ENCODE measurements at places on chromosomes 7 and 10.

DNA sequence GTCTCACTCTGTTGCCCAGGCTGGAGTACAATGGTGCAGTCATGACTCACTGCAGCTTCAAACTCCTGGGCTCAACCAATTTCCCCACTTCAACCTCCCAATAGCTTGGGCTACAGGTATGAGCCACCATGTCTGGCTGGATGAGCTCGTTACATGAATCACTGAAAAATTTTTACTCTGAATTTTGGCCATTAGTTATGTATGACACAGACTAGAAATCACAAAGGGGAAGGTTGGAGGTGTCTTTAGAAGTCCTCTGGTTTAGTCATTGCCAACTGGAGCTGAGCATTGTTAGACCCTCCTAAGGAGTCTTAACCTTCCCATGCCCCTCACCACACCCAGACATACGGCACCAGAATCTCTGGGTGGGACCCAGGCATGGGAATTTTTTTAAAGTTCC, 34.7 kb downstream of the SVIL start:
- DNase-seq: no peak

DNA sequence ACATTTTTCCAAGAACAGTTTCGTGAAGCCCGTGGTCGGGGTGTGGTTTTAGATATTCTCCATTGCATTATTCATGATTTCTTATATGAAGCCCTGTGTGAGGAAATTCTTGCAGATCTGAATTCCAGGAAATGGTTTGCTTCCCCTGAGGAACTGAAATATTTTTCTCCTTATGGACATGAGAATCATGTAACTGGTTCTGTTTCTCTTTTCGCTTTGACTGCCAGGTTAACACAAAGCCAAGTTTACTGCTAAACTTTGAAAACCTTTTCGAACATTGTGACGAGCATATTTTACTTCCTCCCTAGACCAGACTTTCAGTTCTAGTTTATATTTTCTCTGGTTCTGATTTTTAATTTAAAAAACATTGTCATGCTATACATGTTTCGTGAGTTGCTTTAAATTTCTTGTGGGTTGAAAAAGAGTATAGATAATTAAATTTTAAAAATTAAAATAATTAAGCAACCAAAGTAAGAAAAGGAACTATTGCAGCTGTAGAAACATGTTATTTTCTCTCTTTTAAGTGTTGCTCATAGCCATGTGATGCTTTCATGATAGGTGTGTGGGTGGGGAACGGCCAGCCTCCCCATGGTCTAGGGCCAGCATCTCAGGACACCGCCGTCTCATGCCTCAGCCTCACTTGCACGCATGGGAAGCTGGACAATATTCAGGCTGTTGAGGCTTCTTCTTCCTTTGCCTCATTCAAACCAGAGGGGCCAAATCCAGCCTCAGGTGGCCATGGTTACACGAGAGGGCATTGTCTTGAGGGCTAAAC, 97.1 kb downstream of the CREB5 start:
- DNase-seq: no peak

DNA sequence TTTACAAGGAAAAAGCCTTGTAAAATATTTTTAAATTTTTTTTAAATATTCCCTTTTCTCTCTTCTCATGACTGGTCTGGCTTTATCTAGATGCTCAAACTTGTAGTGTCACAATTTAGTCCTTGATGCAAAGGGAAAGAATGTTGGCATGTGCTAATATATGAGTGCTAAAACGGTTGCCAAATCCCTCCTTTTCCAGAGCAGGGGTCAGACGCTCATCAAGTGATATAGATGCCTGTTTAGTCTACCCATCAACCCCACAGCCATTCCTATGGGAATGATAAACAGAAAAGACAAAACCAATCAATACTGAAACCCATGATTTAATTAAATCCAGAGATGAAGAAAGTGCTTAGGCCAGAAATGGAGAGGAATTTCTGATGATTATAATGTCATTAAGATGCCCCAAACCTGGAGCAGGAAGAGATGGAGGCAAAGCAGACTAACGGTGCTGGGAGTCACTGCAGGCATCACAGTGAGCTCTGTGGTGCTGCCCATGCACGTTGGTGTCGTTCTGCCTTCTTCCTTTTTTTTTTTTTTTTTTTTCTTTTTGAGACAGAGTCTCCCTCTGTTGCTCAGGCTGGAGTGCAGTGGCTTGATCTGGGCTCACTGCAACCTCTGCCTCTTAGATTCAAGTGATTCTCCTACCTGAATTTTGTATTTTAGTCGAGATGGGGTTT, 210.1 kb upstream of the STK17A start:
- DNase-seq: no peak

GRCh38 chr10:108000365-108000764, 835.9 kb upstream of the SORCS1 start:
- DNase-seq: no peak

DNA sequence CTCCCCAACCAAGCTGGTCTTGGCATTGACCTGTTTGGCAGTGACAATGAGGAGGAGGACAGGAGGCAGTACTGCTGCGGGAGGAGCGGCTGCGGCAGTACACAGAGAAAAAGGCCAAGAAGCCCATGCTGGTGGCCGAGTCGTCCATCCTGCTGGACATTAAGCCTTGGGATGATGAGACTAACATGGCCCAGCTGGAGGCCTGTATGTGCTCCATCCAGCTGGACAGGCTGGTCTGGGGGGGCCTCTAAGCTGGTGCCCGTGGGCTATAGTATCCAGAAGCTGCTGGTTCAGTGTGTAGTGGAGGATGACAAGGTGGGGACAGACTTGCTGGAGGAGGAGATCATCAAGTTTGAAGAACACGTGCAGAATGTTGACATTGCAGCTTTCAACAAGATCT, 39.1 kb upstream of the ZNF273 start:
- no peak for DNase-seq

- DNase-seq: no peak
Observed at GRCh38 chr7:30463405-30464145, 15.0 kb downstream of the NOD1 start.

GRCh38 chr7:21967598-21968003, 21.9 kb upstream of the CDCA7L start:
- DNase-seq: peak; percentile 32

DNA sequence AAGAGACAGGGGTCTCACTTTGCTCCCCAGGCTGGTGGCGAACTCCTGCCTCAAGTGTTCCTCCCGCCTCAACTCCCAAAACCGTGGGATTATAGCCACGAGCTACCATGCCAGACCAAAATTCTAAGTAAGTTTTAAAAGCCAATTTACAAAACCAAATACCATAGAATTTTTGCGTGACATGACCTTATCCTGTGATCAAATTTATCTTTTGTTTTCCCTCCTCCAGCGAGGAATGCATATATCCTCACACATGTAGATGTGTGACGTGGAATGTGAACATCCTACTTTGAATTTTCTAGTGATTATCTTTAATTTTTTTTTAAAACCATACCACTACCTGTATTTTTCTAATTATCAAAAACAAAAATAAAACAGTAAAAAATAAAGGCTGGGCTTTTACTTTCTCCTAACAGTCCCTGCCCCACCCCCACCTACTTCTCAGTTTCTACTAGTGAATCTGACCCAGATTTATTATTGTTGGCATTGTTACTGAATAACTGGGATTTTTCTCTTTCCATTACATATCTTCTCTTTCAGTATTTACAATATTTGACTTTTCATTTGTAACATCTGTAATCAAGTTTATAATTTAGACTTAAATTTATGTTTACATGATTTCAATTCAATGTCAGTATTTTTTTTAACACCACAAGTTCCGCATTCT, 26.0 kb downstream of the CYTH3 start:
- no peak for DNase-seq

DNA sequence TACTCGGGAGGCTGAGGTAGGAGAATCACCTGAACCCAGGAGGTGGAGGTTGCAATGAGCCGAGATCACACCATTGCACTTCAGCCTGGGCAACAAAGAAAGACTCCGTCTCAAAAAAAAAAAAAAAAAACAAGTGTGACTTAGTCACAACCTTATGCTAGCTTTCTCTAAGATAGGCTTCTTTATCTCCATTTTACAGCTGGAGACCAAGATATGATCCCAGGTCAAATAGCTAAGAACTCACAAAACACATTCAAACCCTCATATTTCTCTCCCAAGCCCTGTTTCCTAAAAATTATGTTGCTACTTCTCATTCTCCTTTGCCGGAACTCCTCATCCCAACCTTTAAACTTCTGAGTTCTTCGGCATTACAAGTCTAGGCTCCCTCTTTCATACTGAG, 13.0 kb upstream of the DHTKD1 start:
- DNase-seq: no peak

GRCh38 chr10:4678023-4678950, 147.7 kb upstream of the AKR1E2 start:
- no peak for DNase-seq

GRCh38 chr7:157463245-157463644, 126.4 kb downstream of the DNAJB6 start:
- no peak for DNase-seq

DNA sequence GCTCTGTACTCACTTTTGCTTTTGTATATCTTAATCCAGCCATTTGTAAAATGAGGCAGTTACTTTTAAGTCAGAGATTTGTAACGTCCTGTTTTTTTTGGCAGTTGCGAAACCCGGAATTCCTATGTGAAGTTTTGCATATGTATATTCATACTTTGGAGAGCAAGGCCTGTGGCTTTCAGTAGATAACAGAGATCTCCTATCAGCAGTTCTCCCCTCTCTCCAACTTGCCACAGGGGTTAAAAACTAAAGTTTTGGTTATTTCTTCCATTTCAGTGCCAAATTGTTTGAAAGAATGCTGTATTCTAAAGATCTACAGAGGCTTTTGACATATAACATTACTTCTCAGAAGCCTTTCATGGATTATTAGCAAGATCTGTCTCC, 102.4 kb downstream of the EXOC4 start:
- DNase-seq: no peak

DNA sequence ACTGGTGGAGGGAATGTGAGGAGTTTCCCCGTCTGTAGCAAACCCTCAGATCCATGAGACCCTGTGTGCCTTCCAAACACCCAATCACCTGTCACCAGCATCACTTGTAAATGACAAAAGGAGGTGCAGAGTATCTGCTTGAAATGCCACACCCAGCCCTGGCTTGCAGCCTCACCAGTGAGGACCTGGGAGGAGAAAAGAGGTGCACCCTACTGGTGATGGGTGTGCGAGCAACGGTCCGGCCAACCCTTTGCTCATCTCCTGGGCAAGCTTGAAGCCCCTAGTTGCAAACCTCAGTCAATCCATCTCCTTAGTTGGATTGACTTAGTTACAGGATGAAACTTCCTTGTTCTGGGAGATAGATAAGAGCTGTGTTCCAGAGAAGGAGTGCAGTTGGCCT, 62.4 kb upstream of the WAPL start:
- DNase-seq: no peak

DNA sequence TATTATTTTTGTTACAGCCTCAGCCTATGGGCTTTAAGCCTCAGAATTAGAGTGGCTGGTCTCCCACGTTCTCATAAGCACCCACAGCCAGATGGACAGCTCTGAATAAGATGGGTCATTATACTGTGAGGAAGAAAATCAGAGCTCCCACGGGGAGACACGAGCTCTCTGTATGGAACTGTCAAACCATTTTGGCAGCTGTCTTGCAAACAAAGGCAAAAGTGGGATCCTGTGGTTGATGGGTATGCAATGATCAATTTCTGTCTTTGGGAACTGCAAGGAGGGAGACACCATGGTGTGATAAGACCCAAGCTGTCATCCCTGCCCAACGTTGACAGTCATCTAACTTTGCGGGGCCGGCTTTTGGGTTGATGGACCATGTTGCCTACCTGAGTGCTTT, 614.3 kb downstream of the TYW1 start:
- DNase-seq: no peak

GRCh38 chr10:130606001-130606405, 469.8 kb downstream of the GLRX3 start:
- DNase-seq: no peak

GRCh38 chr7:105816954-105817615, 59.3 kb downstream of the ATXN7L1 start:
- DNase-seq: no peak

DNA sequence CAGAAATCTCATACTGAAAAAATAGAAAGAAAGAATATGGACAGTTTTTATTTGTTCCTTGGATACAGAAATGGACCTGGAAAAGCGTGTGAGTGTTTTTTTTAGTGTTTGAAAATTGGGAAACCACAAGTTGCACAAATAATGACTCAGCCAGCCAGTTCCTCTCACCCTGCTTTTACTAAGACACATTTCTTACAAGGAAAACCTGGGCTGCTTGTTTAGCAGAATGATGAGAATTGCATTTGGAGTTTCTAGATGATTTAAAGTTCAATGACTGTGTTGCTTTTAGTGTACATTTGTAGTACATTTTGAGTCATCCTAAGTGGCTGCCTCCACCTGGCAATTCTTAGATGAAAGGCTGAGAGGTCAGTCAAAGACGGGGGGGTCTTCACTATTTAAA, 218.7 kb downstream of the ABCA13 start:
- no peak for DNase-seq

- DNase-seq: no peak
Observed at GRCh38 chr7:30422922-30423321, 55.7 kb downstream of the NOD1 start.

GRCh38 chr7:151779678-151780077, 97.2 kb downstream of the PRKAG2 start:
- DNase-seq: no peak

- no peak for DNase-seq
Observed at GRCh38 chr10:93757801-93758507, at the start of gene LGI1. TSS of gene LGI1 (plus strand) at chr10:93757936. CDS start at chr10:93758145, 209 bp downstream.

GRCh38 chr10:85668522-85668921, 698.1 kb downstream of the GRID1 start:
- no peak for DNase-seq

DNA sequence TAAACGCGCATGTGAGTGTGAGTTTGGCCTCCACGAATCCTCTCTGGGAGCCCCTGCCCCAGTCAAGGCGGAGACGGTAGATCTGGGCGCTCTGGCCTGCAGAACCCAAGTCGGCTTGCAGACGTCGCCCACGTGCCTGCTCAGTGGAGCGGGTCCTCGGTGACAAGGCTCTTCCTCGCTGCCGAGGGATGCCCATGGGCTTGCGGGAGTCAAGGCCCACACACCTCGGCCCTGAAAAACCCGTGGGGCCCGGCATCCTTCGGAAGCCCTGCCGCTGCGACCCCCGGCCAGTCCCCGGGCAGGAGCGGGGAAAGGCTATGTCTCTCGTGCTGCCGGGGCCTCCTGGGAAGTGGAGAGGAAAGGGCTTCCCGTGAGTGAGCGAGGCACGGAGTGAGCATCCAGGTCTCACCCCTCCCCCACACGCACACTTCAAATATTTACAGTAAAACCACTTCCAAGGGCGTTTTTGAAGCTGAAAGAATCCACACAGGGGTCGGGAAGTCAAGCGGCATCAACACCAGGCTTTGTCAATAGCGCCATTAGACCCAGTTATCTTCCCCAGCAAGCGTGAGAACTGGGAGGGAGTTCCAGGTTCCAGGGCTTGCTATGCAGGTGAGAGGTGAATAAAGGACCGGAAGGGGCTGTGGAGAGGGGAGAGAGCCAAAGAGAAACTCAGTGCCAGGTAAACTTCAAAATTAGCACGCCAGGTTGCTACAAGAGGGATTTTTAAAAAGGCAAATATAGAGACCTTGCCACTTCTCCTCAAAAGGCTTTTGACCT, 1.1 kb upstream of the MNX1 start:
- DNase-seq: no peak

Measured in CD4-positive, alpha-beta T cell treated with Interleukin-17A for 1 hour (primary cell).